ENCODE measurements at places on chromosomes 1 and 21.

GRCh38 chr1:164561007-164561406, 2.0 kb downstream of the PBX1 start:
- no peak for DNase-seq

GRCh38 chr1:160731990-160732389, 7.1 kb upstream of the SLAMF7 start:
- DNase-seq = no peak

DNA sequence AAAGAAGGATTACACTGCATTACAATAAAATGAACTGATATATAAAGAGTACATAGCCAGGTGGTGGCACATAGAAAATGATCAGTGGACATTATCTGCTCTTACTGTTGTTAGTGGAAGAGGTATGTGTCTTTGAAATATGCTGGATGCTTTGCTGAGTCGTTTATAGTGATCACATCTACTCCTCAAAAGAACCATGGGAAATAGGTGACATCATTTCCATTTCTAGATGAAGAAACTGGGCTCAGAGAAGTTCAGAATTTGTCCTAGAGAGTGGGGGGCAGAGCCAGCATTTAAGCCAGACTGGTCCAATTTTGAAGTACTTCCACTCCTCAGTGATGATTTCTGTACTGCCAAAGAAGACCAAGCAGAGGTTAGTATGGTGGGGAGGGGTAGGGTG, 34.0 kb upstream of the BACH1 start:
- DNase-seq = no peak

GRCh38 chr1:61241411-61241838, 159.1 kb downstream of the NFIA start:
- DNase-seq = peak; percentile 85

GRCh38 chr1:71001624-71002023, 46.0 kb downstream of the PTGER3 start:
- DNase-seq = no peak

- DNase-seq = no peak
These were observed 6.0 kb downstream of the DLGAP3 start for GRCh38 chr1:34923490-34923889.

- no peak for DNase-seq
These were observed 1.3 kb upstream of the SELP start for GRCh38 chr1:169631249-169631648.

GRCh38 chr1:219427403-219427802, 185.5 kb downstream of the ZC3H11B start:
- no peak for DNase-seq

- DNase-seq = no peak
These were observed 154.3 kb downstream of the COQ8A start for GRCh38 chr1:227094249-227094966.

DNA sequence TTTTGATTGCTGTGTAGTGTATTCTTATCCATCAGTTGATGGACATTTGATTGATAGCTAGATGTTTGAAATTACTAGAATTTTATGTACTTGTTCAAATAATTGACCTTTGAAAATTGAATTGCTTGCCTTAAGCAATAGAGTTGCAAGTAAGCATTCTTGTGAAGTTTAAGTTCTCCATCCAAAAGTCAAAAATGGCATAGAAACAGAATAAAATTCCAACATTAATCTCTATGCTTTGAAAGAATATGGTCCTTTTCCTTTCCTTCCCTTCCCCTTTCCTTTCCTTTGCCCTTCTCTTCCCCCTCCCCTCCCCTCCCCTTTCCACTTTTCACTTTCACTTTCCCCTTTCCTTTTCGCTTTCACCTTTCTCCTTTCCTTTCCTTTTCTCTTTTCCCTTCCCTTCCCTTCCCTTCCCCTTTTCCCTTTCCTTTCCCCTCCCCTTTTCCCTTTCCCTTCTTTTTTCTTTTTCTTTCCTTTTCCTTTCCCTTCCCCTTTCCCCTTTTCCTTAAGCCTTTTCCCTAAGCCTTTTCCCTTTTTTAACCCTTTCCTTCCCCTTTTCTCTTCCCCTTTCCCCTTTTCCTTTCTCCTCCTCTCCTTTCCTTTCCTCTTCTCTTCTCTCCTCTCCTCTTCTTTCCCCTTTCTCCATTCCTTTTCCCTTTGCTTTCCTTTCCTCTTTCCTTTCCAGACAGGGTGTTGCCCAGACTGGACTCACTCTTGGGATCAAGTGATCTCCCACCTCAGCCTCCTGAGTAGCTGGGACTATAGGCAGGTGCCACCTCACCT, 67.4 kb downstream of the SASS6 start:
- no peak for DNase-seq

DNA sequence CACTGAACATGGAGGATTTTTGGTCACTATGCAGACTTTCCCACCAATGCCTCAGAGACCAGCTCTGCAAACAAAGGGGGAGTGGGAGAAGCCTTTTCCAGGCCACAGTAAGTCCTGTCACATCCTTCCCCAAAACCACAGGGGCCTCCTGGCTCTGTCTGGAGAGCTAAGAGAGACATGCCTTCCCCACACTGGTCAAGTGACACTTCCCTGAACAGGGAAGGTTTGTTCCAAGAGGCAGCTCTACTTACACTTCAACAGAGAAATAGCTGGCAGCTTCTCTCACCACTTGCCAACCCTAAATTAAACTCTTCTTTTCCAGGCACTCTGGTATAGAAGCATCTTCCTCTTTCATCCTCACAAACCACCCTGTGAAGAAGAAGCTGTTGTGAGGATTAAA, 39.7 kb downstream of the EDN2 start:
- DNase-seq = no peak

GRCh38 chr1:153371231-153371630, 4.2 kb downstream of the S100A12 start:
- DNase-seq = no peak

Data from NCI-H1105 treated with DMSO at 0.1 percent for 48 hours (cell line).